B cell (primary cell): ENCODE measurements at places on chromosomes 4 and X. TPM values are rescaled to one million over a fixed set of nuclear protein-coding genes. Genes with fewer than 3 reads are reported as not detected.

Gene COQ2
- 7.5 and 8.1 TPM in 2 replicates for polyA plus RNA-seq

Gene SULT1E1
- polyA plus RNA-seq, result not detected in 2 replicates

Gene PNMA6A
- 0.12 and 0.14 TPM in 2 replicates for polyA plus RNA-seq

Gene ARX
- polyA plus RNA-seq, result not detected in 2 replicates

Gene NPY1R
- polyA plus RNA-seq, result not detected in 2 replicates

Gene ASB5
- not detected in 2 replicates for polyA plus RNA-seq

Gene BTC
- not detected in 2 replicates for polyA plus RNA-seq

Gene KIF4A
- polyA plus RNA-seq, result 0.06 TPM in 2 replicates

Gene TGIF2LX
- not detected in 2 replicates for polyA plus RNA-seq

Gene SPACA5
- not detected in 2 replicates for polyA plus RNA-seq

Gene PPP4R3C
- polyA plus RNA-seq, result not detected in 2 replicates

Gene F8A2
- not detected in 2 replicates for polyA plus RNA-seq

Gene F8A3
- polyA plus RNA-seq, result 1.2 and 2.3 TPM in 2 replicates

Gene GDPD2
- not detected in 2 replicates for polyA plus RNA-seq

Gene GIMD1
- polyA plus RNA-seq, result not detected in 2 replicates

Gene NPY5R
- polyA plus RNA-seq, result not detected in 2 replicates

Gene TEX13C
- polyA plus RNA-seq, result not detected in 2 replicates

Gene KCND1
- polyA plus RNA-seq, result 2.2 and 4.3 TPM in 2 replicates

Gene LRP2BP
- polyA plus RNA-seq, result 0.15 and 0.32 TPM in 2 replicates

Gene RNF128
- polyA plus RNA-seq, result not detected in 2 replicates

Gene PITX2
- not detected in 2 replicates for polyA plus RNA-seq

Gene TRIML2
- polyA plus RNA-seq, result not detected in 2 replicates

Gene VEGFD
- not detected in 2 replicates for polyA plus RNA-seq

Gene PLK4
- polyA plus RNA-seq, result 1.2 and 2.0 TPM in 2 replicates

Gene HNRNPH2
- polyA plus RNA-seq, result 9.2 and 24.3 TPM in 2 replicates

Gene RAB39B
- polyA plus RNA-seq, result 2.0 and 2.4 TPM in 2 replicates

Gene FTSJ1
- 55.8 and 64.4 TPM in 2 replicates for polyA plus RNA-seq

Gene CSN1S1
- not detected in 2 replicates for polyA plus RNA-seq

Gene GNRHR
- not detected in 2 replicates for polyA plus RNA-seq

Gene ARHGAP6
- 0.61 and 1.6 TPM in 2 replicates for polyA plus RNA-seq

Gene ESX1
- not detected in 2 replicates for polyA plus RNA-seq

Gene GPC4
- polyA plus RNA-seq, result 0.30 and 0.69 TPM in 2 replicates

Gene GNL3L
- polyA plus RNA-seq, result 14.5 and 15.5 TPM in 2 replicates

Gene GSX2
- 0.34 TPM in 1 of 2 replicates, not detected in the other for polyA plus RNA-seq

Gene GRPR
- 0.26 and 0.30 TPM in 2 replicates for polyA plus RNA-seq

Gene ARAF
- 97.9 and 116 TPM in 2 replicates for polyA plus RNA-seq

Gene PDGFC
- polyA plus RNA-seq, result not detected in 2 replicates

Gene HSPA4L
- polyA plus RNA-seq, result not detected in 2 replicates

Gene ATOH1
- not detected in 2 replicates for polyA plus RNA-seq

Gene NAP1L3
- polyA plus RNA-seq, result 0.06 and 0.10 TPM in 2 replicates

Gene MAPK10
- polyA plus RNA-seq, result 0.03 and 0.10 TPM in 2 replicates

Gene GABRG1
- polyA plus RNA-seq, result not detected in 2 replicates

Gene DGKK
- 0.01 TPM in 1 of 2 replicates, not detected in the other for polyA plus RNA-seq

Gene TKTL2
- polyA plus RNA-seq, result 0.16 and 0.35 TPM in 2 replicates

Gene OPHN1
- polyA plus RNA-seq, result 0.03 TPM in 1 of 2 replicates, not detected in the other

Gene CCKAR
- polyA plus RNA-seq, result not detected in 2 replicates
